ENCODE measurements at places on chromosomes 13 and 19. TPM values are rescaled to one million over a fixed set of nuclear protein-coding genes. Genes with fewer than 3 reads are reported as not detected.

The TMEM86B gene
- 69.0 TPM for polyA plus RNA-seq

The CEACAM8 gene
- polyA plus RNA-seq = 0.03 TPM

GRCh38 chr13:55554741-55555140 is 1586.0 kb upstream of the PRR20A start:
- H3K36me3 ChIP-seq = no peaks in the 10 kb centered on the region
- H3K27me3 ChIP-seq = no peaks in the 10 kb centered on the region
- H3K27ac ChIP-seq = no peak overlapping the region
- H3K4me1 ChIP-seq = no peaks in the 10 kb centered on the region
- DNase-seq = no peak
- H3K4me3 ChIP-seq = no peak overlapping the region

GRCh38 chr13:28623782-28624706 is 34.9 kb upstream of the POMP start:
- H3K27ac ChIP-seq = no peak overlapping the region
- no peaks in the 10 kb centered on the region for H3K36me3 ChIP-seq
- no peaks in the 10 kb centered on the region for H3K27me3 ChIP-seq
- no peaks in the 10 kb centered on the region for H3K4me1 ChIP-seq

GRCh38 chr13:75356421-75356820 is 125.5 kb downstream of the TBC1D4 start:
- H3K27ac ChIP-seq = no peak overlapping the region
- no peaks in the 10 kb centered on the region for H3K36me3 ChIP-seq
- H3K27me3 ChIP-seq = no peaks in the 10 kb centered on the region
- no peaks in the 10 kb centered on the region for H3K4me1 ChIP-seq
